ENCODE measurements at places on chromosomes 6 and 20. TPM values are rescaled to one million over a fixed set of nuclear protein-coding genes. Genes with fewer than 3 reads are reported as not detected.
A peak's percentile ranks its signal among the peaks of the same experiment; 100 is the strongest.

The KCNQ2 gene
- 0.49 TPM for total RNA-seq

The DEFB113 gene
- not detected for total RNA-seq

The DDR1 gene
- total RNA-seq: 39.9 TPM

The OPN5 gene
- not detected for total RNA-seq

The PSMB8 gene
- 366 TPM for total RNA-seq

The OOEP gene
- not detected for total RNA-seq

The RIPOR3 gene
- total RNA-seq: not detected

The LTA gene
- total RNA-seq: 69.8 TPM

The SULF2 gene
- total RNA-seq: 2.9 TPM

GRCh38 chr6:45192556-45192955 lies 135.6 kb upstream of the RUNX2 start:
- H3K27me3 ChIP-seq: no peaks in the 10 kb centered on the region
- no peaks in the 10 kb centered on the region for H3K4me1 ChIP-seq
- H3K27ac ChIP-seq: no peak overlapping the region

- H3K4me1 ChIP-seq: peaks cover 21% of the 10 kb centered on the region
- H3K27me3 ChIP-seq: no peaks in the 10 kb centered on the region
- peak overlapping the region; percentile 93 for H3K27ac ChIP-seq
- H3K36me3 ChIP-seq: no peaks in the 10 kb centered on the region
Observed at GRCh38 chr20:15317546-15318232, 980.3 kb upstream of the FLRT3 start.

GRCh38 chr20:24836661-24837299 lies 112.3 kb upstream of the CST7 start:
- H3K27ac ChIP-seq: no peak overlapping the region
- peaks cover 28% of the 10 kb centered on the region for H3K4me1 ChIP-seq
- H3K27me3 ChIP-seq: no peaks in the 10 kb centered on the region
- no peak overlapping the region for H3K4me3 ChIP-seq
- H3K36me3 ChIP-seq: no peaks in the 10 kb centered on the region

DNA sequence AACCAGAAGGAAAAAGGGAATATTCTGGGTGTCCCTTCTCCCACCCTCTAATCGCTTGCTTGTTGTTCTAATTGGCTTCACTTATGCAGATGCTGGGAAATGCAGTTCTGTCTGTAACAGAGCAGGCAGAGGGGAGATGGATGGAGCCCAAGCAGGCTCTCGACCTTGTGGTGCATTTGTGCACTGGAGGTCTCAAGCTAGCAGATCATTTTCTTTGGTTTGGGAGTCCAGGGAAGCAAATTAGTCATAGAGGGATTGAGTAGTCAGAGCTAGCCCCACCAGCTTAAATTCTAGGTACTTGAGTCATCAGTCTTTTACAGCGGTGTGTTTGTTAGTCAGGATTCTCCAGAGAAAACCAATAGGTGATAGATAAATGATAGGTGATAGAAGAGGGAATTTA lies 234.7 kb upstream of the ECI2 start:
- no peaks in the 10 kb centered on the region for H3K36me3 ChIP-seq
- H3K4me1 ChIP-seq: no peaks in the 10 kb centered on the region

DNA sequence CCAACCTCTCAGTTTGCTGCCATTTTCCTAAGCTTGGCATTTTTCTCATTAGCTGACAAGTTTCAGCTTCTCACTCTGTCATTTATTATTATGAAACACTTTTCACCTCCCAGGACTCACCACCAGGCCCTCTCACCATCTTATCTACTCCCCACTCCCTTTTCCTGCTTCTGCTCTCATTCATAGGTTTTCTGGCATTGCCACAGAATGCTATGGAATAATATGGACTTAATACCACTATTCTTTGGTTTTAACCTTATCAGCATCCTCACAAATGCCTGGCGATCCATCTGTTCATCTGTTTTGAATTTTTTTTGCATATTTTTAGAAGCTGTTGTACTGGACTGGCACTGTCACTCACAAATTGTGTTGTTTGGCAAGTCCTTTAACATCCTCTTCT lies 16.4 kb upstream of the LAMA4 start:
- H3K27me3 ChIP-seq: no peaks in the 10 kb centered on the region
- no peak overlapping the region for H3K4me3 ChIP-seq
- H3K27ac ChIP-seq: no peak overlapping the region
- H3K4me1 ChIP-seq: no peaks in the 10 kb centered on the region
- no peaks in the 10 kb centered on the region for H3K36me3 ChIP-seq

- H3K27ac ChIP-seq: no peak overlapping the region
- H3K4me1 ChIP-seq: no peaks in the 10 kb centered on the region
- no peaks in the 10 kb centered on the region for H3K27me3 ChIP-seq
- DNase-seq: no peak
Observed at GRCh38 chr6:22350109-22350508, 53.3 kb upstream of the PRL start.

DNA sequence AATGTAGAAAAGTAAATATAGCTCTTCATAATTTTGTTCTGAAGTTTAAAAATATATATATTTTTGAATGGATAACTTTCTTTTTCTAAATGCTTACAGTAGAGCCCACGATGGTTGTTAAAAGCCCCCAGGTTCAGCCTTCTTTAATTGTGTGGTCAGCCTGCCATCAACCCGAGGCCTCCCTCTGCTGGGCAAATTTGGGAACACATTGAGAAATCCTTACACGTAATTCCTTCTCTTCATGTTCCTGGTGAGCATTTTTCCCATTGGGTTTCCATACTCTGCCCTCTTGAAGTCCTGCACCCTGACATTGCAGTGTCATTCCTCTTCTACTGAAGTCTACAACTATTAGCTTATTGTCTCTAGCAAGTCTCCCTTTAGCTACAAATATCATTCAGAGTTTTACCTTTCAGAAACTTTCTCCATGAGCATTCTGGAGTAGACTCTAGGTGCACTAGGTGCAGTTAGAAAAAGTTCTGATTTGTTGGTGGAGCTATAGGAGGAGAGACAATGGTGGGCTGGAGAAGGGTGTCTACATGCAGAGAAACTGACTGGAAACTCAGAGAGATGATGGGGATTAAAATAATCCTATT lies 40.6 kb downstream of the TRIM38 start:
- H3K4me1 ChIP-seq: no peaks in the 10 kb centered on the region
- no peak overlapping the region for H3K27ac ChIP-seq
- no peaks in the 10 kb centered on the region for H3K27me3 ChIP-seq
- no peak for DNase-seq

DNA sequence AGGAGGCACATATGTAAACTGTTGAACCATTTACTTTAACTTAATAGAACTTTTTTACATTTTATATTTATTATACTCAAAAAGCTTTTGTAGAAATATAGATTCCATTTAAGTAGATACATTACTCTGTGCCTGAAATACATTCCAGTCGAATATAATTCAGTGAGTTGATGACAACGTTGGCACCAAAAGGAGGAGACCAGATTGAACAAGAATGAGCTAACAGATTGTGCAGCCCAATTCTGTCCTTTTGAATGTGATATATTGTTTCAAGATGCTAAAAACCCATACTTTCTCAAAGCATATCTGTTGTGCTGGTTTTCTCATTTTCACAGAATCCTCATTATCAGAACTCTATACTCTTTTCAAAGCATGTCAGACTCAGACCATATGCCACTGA lies 147.4 kb upstream of the SIM1 start:
- no peak overlapping the region for H3K27ac ChIP-seq
- no peak overlapping the region for H3K4me3 ChIP-seq
- H3K36me3 ChIP-seq: no peaks in the 10 kb centered on the region
- H3K4me1 ChIP-seq: no peaks in the 10 kb centered on the region
- no peaks in the 10 kb centered on the region for H3K27me3 ChIP-seq
- DNase-seq: no peak

DNA sequence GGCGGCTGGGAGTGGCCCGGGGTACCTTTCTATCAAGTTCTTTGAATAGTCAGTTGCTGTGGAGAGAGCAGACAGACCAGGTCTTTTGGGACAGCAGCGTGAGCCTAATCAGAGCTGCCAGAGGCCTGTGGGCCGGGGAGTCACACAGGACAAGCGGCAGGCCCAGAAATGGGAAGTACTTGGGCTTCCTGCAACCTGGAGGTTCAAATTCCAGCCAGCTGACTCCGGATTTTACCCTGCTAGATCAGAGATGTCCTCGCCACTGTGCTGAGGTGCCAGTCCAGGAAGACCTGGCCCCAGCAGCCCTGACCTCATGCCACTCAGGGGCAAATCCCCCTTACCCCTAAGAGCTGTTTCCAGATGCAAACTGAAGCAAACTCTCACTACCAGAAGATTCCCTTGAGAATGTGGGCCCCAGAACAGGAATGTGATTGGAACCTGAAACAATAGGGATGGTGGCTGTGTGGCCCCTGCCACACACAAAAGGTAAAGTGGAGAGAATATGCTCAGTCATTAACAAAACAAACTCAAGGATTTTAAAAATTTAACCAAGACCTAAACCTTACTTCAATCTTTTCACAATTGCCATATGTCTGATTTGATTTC lies 9.7 kb downstream of the BEND3 start:
- H3K36me3 ChIP-seq: no peaks in the 10 kb centered on the region
- H3K4me3 ChIP-seq: no peak overlapping the region
- peaks cover 10% of the 10 kb centered on the region for H3K4me1 ChIP-seq
- H3K27ac ChIP-seq: no peak overlapping the region

- H3K27me3 ChIP-seq: no peaks in the 10 kb centered on the region
- no peaks in the 10 kb centered on the region for H3K36me3 ChIP-seq
- H3K4me1 ChIP-seq: peaks cover 4% of the 10 kb centered on the region
- H3K27ac ChIP-seq: no peak overlapping the region
Observed at GRCh38 chr6:73329201-73329600, 24.9 kb downstream of the DPPA5 start.

DNA sequence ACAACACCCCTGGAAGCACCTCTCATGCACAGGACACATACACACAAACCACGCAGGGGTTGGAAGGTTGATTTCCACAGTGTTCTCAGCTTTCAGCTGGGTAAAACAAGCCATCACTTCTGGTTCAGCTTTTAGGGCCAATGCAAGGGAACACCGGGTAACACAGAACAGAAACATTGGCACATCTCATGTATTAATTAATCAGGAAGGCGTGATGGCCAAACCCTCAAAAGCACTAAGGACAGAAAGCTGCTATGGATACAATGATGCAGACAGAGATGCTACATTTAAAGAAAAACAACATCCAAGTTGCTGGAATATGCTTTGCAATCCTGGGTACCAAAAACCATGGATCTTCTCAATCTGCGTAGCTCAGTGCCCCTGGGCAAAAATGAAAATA lies 104.3 kb upstream of the BEND6 start:
- H3K27me3 ChIP-seq: no peaks in the 10 kb centered on the region
- H3K4me1 ChIP-seq: peaks cover 36% of the 10 kb centered on the region

- H3K4me1 ChIP-seq: no peaks in the 10 kb centered on the region
- peaks cover 3% of the 10 kb centered on the region for H3K27me3 ChIP-seq
- H3K36me3 ChIP-seq: no peaks in the 10 kb centered on the region
Observed at GRCh38 chr6:122995921-122996793, at the start of gene CLVS2. Gene CLVS2, plus strand, starts transcription at chr6:122996235. Its CDS starts 1,543 bp downstream, at chr6:122997778.

DNA sequence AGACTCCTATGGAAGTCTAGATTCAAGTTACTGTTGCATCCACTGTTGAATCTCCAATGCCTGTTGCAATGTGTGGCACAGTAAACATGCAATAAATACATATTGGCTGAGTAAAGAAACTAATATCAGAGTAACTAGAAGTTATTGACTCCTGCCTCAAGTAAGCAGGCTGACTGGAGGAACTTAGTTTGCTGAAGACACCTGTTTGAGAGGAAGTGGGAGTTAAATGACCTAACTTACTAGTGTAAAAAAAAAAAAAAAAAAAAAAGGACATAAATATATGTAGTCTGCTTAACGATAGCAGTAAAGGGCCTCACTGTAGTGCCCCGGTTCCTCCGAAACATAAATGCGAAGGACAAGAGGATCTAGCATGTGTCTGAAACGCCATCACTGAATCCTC lies 249.8 kb upstream of the PRDM1 start:
- no peaks in the 10 kb centered on the region for H3K36me3 ChIP-seq
- H3K27ac ChIP-seq: no peak overlapping the region
- no peak overlapping the region for H3K4me3 ChIP-seq
- H3K27me3 ChIP-seq: no peaks in the 10 kb centered on the region

DNA sequence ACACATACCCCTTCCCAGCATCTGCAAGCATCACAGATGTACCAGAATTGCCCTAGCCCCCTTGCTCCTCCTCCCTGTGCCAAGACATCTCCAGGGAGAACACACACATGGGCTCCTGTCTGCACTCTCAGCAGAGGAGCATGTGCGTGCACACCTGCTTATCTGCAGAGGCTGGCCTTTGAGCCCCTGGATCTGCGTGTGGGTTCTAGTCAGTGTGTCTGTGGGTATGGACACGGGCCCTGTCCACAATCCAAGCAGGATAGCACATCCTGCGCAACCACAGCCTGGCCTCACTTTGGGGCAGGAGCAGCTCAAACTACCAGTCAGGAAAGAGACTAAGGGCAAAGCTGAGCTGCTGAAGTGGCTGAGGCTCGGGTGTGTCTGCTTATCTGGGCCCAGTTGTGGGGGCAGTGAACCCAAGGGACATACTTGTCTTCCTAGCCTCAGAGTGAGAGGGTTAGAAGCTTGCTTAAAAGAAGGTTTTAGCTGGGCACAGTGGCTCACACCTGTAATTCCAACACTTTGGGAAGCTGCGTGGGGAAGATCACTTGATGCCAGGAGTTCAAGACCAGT lies 41.0 kb downstream of the HM13 start:
- H3K4me3 ChIP-seq: no peak overlapping the region
- H3K4me1 ChIP-seq: no peaks in the 10 kb centered on the region

- DNase-seq: no peak
- H3K27me3 ChIP-seq: no peaks in the 10 kb centered on the region
- H3K4me1 ChIP-seq: no peaks in the 10 kb centered on the region
Observed at GRCh38 chr6:149895833-149896271, 2.1 kb downstream of the RAET1E start.

DNA sequence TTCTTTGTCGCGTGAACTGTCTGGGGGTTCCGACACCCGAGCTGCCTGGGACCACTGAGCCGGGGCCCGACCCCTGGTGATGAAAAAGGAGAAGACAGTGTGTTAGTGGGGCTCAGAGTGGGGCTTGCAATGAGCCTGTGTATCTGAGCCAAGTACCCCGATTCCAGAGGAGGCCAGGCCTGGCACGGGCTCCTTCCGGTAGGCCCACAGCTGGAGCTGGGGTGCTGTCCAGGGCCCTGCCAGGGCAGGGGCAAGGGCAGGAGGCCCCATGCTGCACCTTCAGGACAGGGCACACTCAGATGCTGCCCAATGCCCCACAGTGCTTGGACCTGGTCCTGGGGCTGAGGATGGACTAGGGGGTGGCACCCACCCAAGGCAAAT lies 89.4 kb downstream of the TAF4 start:
- no peak overlapping the region for H3K4me3 ChIP-seq
- no peak overlapping the region for H3K27ac ChIP-seq
- no peak for DNase-seq
- H3K36me3 ChIP-seq: peaks cover 8% of the 10 kb centered on the region
- H3K27me3 ChIP-seq: no peaks in the 10 kb centered on the region
- no peaks in the 10 kb centered on the region for H3K4me1 ChIP-seq

DNA sequence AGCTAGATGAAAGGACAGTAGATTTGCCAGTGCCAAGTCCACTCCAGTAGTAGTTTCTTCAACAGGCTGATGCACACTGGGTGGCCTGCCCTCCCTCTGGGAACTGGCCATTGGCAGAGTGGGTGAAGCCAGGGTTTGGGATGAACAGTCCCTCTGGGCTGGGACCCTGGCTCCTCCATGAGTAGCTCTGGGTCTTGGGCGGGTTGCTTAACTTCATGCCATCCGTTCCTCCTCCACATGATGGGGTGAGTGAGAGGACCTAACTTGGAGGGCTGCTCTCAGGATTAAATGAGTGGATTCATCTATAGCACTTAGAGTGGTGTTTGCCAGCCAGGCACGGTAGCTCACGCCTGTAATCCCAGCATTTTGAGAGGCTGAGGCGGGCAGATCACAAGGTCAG lies 47.2 kb downstream of the PLAGL2 start:
- DNase-seq: no peak
- H3K27me3 ChIP-seq: no peaks in the 10 kb centered on the region
- H3K27ac ChIP-seq: no peak overlapping the region
- H3K4me3 ChIP-seq: no peak overlapping the region
- peaks cover 3% of the 10 kb centered on the region for H3K4me1 ChIP-seq
- H3K36me3 ChIP-seq: peaks cover 21% of the 10 kb centered on the region

Data from GM12878 (cell line).